ENCODE measurements at places on chromosomes 12 and 14.

GRCh38 chr12:95424271-95424994 lies 49.5 kb upstream of the METAP2 start:
- no peak for DNase-seq

DNA sequence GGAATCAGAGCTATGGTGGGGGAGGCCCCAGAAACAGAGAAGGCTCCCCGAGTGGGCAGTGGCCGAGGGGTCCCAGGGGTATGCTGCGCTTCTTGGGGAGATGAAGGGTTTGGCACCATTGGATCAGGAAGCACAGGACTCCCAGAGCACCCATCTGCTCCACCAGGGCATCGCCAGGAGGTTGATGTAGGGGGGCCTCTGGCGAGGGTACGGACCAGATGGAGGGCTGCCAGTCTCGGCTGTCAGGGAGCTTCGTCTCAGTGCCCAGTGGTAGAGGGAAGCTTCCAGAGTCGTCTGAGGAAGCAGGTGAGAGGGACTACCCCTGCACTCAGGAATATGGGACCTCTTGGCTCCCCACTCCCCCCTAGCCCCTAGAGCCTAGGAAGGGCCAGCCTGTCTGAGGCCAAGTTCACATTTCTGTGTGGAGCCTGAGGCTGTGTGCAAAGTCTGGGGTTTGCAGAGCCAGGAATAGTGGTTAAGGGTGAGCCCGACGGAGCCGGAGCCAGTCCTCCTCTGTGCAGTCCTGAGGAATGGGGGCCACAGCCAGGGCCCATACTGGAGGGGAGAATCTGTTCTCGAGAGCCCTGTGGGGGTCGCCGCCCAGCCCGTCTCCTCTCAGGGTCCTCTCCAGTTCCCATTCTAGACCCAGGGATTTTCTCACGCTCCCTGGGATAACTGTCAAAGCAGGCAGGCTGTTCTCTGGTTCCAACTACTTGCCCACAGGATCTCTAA lies 10.2 kb downstream of the SLC48A1 start:
- DNase-seq = no peak

DNA sequence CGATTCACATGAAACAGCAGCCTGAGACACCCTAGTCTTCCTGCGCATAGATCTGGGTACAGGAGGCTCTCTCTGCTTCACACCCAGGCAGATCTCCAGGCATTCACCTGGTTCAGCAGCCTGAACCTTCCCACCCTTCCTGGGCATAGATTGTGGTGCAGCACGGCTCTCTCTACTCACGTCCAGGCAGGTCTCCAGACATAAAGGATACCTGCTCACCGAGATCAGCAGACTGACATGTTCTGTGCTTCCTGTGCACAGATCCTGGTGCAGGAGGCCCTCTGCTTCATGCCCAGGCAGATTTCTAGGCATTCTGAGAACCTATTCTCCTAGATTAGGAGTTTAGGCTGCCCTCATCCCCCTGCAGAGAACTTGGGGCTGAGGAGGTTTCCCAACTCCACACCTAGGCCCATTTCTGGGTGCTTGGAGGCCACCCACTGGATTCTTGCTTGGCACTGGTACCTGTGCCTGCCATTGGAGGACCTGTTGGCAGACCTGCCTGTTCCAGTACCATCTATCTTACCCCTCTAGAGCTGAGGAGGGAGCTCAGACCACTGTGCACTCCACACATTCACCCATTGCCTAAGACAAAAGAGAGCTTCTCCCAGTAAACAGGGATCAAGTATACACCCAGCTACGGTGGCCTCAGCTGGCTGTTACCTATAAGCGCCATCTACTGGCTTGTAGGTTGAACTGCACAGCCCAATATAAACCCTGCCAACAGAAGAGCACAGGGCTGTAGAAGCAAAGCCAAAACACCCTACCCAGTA lies 28.0 kb upstream of the GARIN6 start:
- no peak for DNase-seq

DNA sequence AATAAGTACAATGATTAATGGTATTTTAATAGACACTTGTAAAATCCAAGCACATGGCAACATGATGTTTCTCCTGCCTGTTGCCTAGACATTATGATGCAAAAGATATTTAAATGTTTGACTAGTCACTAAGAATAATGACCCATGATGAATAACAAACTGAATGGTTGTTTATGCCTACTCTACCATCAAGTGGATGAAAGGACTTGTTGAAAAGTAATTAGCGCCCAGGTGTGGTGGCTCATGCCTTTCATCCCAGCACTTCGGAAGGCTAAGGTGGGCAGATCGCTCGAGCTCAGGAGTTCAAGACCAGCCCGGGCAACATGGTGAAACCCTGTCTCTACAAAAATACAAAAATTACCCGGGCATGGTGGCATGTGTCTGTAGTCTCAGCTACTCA lies 30.7 kb downstream of the KIF21A start:
- DNase-seq = no peak

GRCh38 chr12:94760786-94761185 lies 110.4 kb upstream of the TMCC3 start:
- no peak for DNase-seq

GRCh38 chr12:107225635-107226034 lies 132.3 kb upstream of the CRY1 start:
- no peak for DNase-seq

DNA sequence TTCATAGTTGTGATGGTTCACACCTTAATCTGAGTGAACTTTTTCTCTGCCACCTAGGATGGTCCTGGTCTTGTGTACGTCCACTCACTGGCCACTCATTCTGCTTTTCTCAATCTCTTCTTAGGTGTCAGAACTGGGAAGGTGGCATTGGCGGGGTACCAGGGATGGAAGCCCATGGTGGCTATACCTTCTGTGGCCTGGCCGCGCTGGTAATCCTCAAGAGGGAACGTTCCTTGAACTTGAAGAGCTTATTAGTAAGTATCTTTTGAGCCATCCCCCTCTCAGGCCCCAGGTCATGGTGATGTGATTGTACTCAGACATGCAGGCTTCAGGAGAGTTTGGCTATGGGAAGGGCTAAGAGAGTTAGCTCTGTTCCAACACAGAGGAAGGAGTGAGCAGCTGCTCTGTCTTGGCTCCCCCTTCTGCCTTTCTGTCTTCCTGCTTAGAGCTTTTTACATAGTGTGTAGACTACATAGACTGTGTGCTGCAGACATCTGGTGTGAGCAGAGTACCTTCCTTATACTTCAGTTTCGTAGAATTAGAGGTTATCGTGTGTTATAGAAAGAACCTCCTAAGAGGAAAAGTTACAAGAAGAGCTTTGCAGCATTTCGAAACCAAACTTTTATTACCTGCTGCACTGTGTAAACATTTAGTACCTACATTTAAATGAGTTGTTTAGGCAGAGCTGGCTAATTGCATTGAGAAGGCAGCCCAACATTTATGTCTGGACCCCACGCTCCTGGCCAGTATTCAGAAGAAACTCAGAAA lies 54.2 kb downstream of the FNTB start:
- DNase-seq = no peak

GRCh38 chr14:104112609-104113571 lies 25.5 kb upstream of the KIF26A start:
- no peak for DNase-seq

- DNase-seq = no peak
These were observed 646 bp upstream of the DNAJC22 start for GRCh38 chr12:49345825-49346658.

- no peak for DNase-seq
These were observed 888 bp upstream of the EEA1 start for GRCh38 chr12:92929983-92930382.

DNA sequence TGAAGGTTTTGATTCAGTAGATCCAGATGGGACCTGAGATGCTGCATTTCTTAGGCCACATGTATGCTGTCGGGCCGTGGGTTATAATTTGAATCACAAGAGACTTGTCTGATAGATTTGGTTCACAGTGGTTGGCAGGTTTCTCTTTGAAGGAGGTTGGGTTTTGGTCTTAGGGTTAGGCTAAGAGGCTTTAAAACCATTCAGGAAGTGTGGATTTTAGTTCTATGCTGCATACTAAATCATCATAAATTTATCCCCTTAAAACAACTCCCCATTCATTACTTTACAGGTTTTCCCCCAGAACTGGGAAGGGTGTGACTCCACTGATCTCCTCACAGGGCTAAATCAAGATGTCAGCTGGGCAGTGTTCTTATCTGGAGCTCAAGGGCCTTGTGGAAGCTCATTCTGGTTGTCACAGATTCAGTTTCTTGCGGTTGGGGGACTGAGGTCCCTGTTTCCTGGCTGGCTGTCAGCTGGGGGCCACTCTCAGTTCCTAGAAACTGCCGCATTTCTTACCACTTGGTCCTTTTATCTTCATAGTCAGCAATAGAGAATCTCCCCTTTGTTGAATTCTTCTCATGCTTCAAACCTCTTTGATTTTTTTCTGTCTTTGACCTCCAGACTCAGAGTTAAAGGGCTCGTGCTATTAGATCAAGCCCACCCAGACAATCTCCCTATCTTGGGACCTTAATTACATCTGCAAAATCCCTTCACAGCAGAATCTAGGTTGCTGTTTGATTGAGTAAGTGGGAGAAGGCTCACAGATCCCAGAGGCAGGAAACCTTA lies 20.6 kb upstream of the PCNX1 start:
- DNase-seq = no peak

- DNase-seq = no peak
These were observed 693 bp downstream of the MAP3K9 start for GRCh38 chr14:70808416-70809224.

DNA sequence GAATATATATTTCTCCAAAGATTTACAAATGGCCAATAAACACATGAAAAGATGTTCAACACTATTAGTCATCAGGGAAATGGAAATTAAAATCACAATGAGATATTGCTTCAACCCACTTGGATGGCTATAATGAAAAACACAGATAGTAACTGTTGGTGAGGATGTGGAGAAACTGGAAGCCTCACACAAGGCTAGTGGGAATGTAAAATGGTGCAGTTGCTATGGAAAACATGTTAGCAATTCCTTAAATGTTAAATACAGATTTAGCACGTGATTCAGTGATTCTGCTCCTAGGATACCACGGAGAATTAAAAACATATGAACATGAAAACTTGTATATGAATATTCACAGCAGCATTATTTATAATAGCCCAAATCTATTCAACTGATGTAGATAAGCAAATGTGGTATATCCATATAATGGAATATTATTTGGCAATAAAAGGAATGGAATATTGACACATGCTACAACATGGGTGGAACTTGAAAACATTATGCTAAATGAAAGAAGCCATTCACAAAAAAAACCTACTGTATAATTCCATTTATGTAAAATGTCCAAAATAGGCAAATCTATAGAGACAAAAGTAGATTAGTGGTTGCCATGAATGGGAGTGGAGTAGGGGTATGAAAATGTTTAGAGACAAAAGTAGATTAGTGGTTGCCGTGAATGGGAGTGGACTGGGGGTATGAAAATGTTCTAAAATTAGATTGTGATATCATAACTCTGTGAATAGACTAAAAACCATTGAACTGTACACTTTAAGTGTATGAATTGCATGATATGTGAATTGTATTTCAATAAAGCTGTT lies 227.1 kb upstream of the DDHD1 start:
- DNase-seq = no peak

Data from NCI-H2107 (cell line).